ENCODE measurements at places on chromosomes 11 and 22.

DNA sequence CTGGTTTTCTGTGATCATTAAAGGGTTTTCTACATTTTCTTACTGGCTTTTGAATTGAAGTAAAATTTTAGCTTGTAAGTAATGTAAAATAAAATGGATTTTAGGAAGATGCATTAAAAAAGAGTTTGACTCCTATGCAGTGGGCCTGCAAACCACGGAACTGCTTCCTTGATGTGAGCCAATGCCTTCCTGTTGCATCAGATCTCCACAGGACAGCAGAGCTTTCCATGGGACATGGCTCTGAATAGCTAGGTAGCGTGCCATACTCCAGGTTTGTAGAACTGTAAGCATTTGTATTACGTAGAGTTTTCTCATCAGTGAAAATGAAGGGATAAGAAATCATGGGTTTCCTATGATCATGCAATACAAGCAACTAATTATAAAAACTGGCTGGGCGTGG, 133.4 kb downstream of the SWAP70 start:
- DNase-seq: no peak

DNA sequence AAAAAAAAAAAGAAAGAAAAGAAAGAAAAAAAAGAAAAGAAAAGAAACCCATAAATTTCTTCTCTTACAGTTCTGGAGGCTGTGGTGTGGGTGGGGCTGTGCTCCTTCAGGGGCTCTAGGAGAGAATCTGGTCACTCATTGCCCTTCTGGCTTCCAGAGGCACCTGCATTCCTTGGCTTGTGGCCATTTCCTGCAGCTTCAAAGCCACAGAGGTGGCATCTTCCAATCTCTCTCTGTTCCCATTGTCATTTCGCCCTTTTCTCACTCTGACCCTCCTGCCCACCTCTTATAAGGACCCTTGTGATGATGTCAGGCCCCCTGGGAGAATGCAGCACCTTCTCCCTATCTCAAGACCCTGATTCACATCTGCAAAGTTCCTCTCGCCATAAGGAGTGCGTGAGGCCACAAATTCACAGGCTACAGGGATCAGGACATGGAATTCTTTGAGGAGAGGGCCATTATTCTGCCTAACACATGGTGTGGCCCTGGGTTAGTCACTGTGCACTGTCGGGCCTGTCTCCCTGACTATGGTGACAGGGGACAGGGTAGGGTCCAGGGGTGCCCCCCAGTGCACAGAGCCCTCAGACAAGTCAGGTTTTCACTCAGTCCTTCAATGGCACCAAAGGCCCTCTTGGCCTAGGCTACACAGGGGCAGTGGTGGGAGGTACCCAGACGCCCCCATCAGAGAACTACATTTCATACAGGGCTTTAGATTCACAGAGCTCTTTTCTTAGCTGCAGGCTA, 38.6 kb upstream of the PRR5 start:
- no peak for DNase-seq

DNA sequence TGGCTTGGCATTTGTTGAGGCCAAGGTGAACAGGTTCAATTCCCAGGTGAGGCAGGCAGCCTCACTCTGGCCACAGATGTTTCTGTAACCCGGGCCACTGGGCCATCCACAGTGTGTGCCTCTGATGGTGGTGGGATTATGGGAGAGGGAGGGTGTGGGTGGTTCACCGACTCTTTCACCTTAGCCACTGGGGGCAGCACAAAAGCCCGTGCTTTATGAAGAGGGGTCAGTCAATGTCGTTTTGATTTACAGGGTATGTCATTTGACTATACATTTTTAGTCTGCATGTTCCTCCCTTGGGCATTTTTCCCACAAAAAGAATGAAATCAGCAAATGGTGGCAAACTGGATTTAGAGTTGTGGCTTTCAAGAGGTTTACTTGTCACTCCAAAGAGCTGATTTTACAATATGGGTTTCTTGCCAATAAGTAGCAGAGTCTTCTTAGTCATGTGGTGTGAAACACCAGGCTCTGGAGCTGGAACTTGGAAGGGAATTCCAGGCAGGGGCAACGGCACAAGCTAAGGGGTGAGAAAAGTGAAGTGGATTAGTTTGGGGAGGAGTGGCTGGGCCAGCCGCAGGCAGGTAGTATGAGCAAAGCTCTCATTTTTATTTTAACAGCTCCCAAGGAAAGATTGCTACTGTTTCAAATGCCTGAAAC, 217.8 kb upstream of the ZBED5 start:
- no peak for DNase-seq

DNA sequence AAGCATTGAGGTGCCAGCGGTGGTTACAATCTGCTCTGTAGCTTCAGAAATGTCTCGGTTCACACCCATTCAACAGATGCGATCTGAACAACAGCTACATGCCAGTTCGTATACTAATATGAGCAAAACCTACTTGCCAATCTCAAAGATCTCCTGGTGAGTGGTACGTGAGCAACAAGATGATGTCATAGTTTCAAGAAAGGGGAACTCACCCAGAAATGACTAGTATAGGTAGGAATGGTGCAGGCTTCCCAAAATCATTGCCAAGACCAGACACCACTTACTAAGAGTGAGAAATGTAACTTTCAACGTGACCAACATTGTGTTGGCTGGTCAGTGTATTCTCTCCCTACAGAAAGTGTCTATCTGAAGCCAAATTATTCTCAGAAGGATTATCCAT, 31.1 kb downstream of the OR6Q1 start:
- DNase-seq: no peak

DNA sequence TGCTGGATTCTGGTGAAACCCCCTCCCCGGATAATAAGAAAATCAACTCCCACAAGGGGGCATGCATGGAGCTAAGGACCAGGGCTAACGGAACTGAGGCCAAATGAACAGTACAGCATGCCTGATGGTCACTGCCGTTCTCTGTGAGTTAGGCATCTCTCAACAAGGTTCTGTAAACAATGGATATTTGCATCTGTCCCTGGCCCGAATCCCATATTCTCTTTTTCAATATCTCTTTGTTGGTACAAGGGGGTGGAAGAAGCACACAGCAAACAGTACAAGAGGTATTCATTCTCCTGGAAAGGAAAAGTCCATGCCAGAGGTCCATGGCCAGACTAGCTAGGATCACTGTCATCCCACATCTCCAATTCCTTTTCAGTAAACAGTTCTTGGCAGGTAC, 32.2 kb upstream of the APOA1 start:
- no peak for DNase-seq

DNA sequence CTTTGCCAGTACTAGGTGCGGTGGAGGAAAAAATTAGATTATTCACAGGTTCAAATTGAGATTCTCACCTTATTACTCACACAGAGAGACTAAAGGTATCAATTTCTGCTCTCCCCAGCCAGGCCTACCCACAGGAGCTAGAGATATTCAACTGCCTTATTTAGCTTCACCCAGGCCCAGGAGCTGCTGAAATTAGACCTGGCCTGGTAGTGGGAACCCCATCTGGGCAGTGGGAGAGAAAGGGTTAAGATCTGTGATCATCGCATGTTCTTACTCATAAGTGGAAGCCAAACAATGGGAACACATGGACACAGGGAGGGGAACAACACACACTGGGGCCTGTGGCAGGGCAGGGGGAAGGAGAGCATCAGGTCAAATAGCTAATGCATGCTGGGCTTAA, 20.9 kb upstream of the MICAL2 start:
- no peak for DNase-seq

DNA sequence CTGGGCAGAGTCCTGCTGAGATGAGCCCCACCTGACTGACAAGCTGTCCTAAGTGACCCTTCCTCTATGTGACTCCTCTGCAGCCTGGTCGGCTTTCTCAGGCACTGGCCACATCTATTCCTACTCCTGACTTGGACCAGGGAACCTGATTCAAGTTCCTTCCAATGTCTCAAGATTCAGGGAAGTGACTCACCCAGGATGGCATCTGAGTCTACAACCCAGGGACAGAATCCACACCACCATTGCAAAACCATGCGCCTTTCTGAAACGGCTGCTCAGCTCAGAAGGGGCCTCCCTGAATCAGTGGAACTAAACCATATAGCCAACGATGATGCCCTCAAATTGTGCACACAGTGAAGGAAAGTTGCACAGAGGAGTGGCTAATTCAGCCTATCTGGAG, 63.9 kb upstream of the CSNK2A3 start:
- no peak for DNase-seq

- no peak for DNase-seq
Observed at GRCh38 chr22:38080850-38081635, 2.9 kb downstream of the SLC16A8 start.

DNA sequence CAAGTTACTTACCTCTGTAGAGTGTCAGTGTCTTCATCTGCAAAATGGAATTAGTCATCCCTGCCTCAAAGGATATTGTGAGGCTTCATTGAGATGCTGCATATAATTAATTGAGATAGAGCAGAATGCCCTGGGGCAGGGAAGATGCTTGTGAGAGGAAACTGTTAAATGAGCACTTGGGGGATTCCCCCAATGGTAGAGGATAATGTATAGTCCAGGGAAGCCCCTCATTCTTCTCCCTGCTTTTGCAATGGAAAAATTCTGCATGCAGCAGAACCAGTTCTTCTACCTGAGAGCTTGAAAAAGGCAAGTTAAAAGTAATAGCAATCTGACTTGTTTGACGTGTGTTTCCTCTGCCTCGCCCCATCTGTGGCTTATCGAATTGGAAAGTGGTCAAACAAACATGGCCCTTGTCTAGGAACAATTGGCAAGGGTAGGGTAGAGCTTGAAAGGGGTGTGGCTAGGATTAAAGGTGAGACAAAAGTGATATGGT, 90.9 kb downstream of the NAV2 start:
- no peak for DNase-seq

DNA sequence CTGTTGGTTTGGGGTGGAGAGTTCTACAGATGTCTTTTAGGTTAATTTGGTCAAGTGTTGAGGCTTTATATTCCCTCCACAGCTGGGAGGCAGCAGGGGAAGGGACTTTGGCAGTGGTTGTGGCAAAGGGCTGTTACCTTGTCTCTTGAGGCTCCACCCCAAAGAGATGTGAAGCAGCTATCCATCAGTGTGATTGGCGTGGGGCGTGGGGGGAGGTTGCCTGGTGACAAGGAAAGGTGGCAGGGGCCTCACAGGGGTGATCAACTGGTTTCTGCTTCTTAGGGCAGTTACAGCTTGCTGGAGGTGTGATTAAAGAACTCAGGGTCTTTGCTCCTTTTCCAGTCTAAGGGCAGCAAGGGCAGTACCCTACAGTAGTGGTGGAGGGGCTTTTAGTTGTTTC, 59.3 kb downstream of the FANCF start:
- DNase-seq: no peak

DNA sequence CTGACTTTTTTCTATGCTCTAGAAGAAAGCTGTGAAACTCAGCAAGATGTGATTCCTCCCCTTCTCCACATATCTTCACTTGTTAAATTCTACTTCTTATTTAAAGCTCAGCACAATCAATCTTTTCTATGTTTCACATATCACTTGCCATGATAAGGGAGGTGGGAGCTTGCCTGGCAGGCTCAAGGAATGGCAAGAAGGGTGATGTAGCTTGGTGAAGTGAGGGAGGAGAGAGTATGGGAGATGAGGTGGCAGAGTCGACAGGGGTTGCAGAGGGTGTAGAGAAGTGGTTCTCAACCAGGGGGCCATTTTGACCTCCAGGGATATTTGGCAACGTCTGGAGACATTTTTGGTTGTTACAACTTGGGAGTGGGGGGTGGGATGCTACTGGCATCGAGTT, 120.6 kb upstream of the TIMP3 start:
- DNase-seq: no peak

DNA sequence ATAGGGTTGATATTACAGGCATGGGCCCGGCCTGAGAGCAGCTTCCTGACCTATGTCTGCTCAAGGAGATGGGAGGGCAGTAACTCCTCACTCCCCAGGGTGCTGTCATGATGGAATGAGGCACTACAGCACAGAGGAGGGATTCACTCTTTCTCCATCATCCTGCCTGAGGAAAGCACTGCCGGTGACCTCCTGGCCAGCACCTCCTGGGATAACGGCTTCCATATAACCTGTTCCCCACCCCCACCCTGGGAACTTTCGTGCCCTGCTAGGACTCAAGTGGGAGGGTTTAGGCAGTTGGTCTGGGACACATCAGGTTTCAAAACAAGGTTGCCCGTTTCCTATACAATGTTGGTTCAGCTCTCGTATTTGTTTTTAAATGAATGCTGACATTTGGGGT, 42.7 kb upstream of the MN1 start:
- DNase-seq: no peak

DNA sequence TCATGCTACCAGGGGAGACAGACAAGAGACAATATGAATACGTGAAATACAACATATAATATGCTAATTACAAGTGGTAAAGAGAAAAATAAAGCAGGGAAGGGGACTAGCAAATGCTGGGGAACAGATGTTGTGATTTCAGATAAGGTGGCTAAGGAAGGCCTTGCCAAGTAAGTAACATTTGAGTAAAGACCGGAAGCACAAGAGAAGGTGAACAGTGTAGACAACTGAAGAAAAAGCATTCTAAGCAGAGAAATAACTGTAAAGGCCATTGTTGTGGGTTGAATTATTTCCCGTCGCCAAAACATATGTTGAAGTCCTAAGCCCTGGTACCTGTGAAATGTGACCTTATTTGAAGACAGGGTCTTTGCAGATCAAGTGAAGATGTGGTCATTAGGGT, 63.7 kb upstream of the EED start:
- no peak for DNase-seq

GRCh38 chr22:21067901-21068680, 22.3 kb downstream of the LRRC74B start:
- no peak for DNase-seq

- no peak for DNase-seq
Observed at GRCh38 chr11:19628018-19628417, 84.6 kb upstream of the NAV2 start.

- no peak for DNase-seq
Observed at GRCh38 chr22:37931893-37932389, 21.5 kb downstream of the C22orf23 start.

- DNase-seq: no peak
Observed at GRCh38 chr22:29555065-29555644, 1.6 kb upstream of the THOC5 start.

GRCh38 chr11:34433899-34434298, 4.8 kb upstream of the CAT start:
- no peak for DNase-seq

DNA sequence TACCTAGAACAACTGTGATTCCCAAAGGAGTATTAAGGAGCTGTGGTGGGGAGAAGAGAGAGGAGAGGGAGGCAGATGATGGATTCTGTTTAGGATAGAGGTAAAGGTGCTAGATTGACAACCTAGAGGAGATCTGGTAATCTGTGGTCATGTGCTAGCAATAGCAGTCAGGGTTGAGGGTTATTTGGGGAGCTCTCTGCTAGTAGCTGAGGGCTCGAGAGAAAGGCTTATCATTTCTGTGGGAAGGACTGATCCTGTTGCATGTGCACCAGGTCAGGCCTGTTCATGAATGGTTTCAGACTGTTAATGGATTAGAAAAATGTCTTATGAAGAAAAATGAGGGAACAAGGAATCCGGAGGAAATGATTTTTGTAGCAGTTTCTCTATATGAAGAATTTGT, 63.2 kb downstream of the MTMR3 start:
- DNase-seq: no peak

DNA sequence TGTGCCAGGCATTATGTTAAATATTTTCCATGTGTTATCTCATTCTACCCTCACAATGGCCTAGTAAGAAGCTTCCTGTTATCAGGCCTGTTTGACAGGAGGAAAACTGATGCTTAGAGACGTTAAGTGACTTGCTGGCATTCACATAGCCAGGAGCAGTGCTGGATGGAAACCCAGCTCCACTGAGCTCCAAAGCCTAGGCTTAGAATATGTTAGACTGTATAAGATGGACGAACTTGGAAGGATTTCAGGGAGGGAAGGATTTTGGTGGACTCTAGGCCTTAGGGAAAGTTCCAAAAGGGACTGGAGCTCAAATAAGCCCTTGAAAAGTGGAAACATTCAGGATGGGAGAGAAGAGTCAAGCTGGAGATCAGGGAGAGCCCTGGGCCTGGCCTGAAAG, 2.1 kb downstream of the CD44 start:
- no peak for DNase-seq
